ENCODE measurements at places on chromosomes 5 and 9.

- DNase-seq: no peak
Observed at GRCh38 chr9:128408963-128409431, 11.7 kb upstream of the CERCAM start.

DNA sequence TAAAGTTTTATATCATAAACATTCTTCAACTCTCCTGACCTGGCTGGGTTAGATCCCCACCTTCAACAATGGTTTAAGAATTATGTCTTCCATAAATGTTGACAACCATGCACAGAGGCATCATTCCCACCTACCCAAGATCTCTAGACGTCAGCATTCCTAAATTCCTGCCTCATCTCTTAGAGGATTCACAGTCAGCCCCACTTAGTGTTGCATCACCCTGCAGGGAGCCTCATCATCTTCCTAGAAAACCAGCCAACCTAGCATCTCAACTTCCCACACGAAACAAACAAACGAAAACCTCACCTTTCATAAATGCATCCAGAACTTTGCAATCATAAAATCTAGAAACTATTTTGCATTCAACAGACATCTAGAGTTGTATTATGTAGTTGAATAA lies 816.1 kb upstream of the C9orf72 start:
- DNase-seq: no peak

DNA sequence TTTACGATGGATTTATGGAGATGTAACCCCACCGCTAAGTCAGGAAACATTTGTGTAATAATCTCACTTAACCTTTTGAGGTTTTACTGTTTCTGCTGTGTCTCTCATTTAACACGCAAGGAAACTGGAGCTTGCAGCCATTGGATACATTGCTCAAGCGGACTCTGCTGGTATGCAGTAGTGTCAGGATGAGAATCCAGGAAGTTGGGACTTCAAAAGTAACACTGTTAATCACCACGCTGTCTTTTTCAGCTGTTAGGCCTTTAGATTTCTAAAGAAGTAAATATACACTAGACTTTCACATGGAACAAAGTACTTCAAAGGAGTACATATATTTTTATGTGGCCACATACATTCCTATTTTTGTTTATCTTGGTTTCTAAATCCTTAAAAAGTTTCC lies 114.7 kb downstream of the LPAR1 start:
- no peak for DNase-seq

GRCh38 chr5:146515473-146516150 lies 378 bp downstream of the GPR151 start:
- no peak for DNase-seq

GRCh38 chr9:126301985-126302603 lies 24.5 kb upstream of the MVB12B start:
- DNase-seq: peak; percentile 22
